NCI-H187 (cell line): ENCODE measurements at places on chromosomes 1 and 21.

- no peak for DNase-seq
Observed at GRCh38 chr1:234427950-234428646, 50.9 kb downstream of the TARBP1 start.

DNA sequence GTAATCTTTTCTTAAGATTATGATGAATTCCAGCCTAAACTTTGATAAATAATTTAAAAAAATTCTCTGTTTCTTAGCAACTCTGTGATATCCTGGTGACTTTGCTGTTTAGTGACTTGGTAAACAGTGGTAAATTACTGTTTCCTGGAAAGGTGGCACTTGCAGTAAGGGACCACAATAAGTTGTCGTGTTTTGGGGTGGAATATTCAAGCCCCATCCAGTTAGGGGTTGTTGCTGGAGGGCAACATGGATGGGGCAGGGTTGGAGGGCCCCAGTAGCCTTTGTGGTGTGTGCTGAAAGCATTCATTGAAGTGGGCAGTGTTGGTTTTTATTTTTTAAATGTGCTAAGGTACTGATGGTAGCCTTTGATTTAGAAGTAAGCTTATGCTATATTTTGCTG is 30.3 kb downstream of the PRDM2 start:
- DNase-seq: no peak

GRCh38 chr1:52288286-52288685 is 77.7 kb downstream of the CC2D1B start:
- no peak for DNase-seq

GRCh38 chr21:28325618-28326017 is 667.1 kb downstream of the LTN1 start:
- DNase-seq: no peak

GRCh38 chr1:90715309-90715708 is 1.8 kb downstream of the BARHL2 start:
- DNase-seq: no peak

DNA sequence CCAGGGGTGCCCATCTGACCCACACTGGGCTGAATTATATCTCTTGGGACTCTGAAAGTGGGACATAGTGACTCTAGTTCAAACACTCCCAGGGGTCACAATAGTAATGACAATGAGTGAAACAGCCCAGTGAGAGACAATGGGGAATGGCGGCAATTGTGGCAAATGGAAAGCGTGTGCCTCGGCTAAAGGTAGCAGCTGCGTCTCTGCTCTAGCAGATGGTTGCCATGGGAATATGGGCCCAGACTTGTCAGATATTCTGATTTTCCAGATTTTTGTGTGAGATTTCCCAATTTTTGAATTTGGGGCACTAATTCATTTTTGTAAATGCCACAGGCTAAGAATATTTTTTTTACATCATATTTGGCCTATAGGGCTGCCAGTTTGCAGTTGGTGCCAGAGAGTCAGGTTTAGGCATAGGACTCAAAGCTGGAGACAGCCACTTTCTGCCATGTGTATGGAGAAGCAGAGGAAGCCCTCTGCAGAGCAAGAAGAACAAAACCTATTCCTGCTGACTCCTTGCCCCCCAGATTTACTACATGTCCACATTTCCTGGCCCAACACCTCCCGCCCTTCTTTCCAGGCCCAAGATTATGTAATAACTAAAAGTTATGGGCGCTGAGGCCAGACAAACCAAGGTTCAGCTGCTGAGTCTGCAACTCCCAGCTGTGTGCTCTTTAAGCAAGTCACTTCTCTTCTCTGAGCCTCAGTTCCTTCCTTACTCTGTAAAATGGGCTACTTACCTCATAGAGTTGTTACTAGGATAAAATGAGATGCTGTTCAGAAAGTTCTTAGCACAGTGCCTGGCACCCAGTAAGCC is 21.6 kb upstream of the PTP4A2 start:
- no peak for DNase-seq

DNA sequence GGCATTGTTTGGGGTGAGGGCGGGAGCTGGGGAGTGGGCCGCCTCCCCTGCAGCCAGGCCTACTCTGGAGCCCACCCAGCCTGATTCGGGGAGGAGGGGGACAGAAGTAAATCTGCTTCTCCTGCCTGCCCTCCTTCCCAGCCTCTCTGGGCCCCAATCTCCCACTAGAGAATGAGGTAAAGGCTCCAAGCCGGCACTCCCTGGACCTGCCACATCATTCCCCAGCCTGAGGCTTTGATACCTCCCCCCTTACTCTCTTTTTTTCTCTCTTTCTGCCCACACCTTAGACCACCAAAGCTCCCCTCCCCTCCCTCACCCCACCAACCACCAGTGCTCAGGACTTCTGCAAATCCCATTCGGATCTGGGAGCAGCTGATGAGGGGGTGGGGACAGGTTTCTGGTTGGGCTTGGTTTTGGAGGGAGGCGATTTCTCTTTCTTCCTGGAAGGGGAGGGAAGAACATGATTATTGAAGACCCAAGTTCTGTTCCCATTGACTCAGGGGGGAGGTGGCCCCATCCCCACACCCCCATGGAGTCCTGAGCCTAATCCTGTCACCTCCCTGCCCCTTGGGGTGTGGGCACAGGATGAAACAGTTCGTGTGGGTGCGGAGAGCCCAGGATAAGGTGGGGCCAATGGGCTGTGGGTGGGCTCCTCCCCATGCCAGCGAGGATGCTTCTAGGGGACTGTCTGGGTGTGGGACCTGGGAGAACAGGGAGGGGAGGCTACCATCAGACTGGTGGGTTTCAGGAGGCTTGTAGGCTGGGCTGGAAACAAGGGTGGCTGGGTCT is 1.3 kb downstream of the MAP7D1 start:
- DNase-seq: no peak

GRCh38 chr1:61487801-61488200 is 237.1 kb downstream of the TM2D1 start:
- DNase-seq: no peak

GRCh38 chr1:31792116-31792515 is 23.7 kb downstream of the SPOCD1 start:
- DNase-seq: no peak

- DNase-seq: no peak
Observed at GRCh38 chr1:47208374-47208850, 18.6 kb upstream of the PDZK1IP1 start.

DNA sequence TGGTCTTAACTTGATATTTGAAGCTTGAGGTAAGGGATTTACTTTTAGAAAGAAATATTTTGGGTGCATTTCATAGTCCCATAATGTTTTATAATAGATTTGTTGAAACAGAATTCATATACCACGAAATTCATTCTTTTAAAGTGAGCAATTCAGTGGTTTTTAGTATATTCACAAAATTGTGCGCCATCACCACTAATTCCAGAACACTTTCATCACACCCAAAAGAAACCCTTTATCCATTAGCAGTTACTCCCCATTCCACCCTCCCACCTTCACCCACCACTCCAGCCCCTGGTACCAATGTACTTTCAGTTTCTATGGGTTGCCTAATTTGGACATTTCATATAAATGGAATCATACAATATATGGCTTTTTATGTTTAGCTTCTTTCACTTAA is 38.9 kb upstream of the DMRTB1 start:
- DNase-seq: no peak

GRCh38 chr1:155649676-155650075 is 38.9 kb downstream of the YY1AP1 start:
- DNase-seq: no peak

DNA sequence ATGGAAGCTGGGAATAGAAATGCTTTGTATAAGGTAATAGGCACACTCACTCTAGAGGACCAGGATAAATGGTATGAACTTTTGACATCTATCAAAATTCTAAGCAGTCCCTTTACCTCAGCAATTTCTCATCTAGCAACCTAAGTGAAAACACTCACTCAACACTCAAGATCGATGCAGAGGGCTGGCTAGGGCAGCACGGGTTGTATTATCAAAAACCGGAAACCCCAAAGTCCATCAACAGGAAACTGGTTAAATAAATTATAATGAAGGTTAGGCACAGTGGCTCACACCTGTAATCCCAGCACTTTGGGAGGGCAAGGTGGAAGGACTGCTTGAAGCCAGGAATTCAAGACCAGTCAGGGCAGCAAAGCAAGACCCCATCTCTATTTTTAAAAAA is 9.4 kb downstream of the USP48 start:
- DNase-seq: no peak

GRCh38 chr1:158310623-158311022 is 20.7 kb downstream of the CD1B start:
- DNase-seq: no peak

DNA sequence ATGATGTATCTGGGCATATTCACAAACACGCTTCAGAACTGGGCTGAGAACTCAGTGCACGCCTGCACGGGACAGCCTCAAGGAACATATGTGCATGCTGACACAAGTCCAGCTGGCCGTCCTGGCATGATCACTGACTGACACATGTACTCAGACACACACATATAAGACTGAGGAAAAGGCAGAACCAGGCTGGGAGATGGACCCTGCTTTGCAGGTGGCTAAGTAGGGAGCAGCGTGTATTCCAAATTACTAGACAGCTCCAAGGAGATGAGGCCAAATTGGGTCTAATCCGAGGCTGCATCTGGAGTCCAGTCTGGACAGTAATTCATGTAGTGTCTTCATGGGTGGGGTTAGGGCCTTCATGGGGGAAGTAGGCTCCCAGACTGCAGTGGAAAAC is 41.4 kb upstream of the GJB5 start:
- DNase-seq: no peak

DNA sequence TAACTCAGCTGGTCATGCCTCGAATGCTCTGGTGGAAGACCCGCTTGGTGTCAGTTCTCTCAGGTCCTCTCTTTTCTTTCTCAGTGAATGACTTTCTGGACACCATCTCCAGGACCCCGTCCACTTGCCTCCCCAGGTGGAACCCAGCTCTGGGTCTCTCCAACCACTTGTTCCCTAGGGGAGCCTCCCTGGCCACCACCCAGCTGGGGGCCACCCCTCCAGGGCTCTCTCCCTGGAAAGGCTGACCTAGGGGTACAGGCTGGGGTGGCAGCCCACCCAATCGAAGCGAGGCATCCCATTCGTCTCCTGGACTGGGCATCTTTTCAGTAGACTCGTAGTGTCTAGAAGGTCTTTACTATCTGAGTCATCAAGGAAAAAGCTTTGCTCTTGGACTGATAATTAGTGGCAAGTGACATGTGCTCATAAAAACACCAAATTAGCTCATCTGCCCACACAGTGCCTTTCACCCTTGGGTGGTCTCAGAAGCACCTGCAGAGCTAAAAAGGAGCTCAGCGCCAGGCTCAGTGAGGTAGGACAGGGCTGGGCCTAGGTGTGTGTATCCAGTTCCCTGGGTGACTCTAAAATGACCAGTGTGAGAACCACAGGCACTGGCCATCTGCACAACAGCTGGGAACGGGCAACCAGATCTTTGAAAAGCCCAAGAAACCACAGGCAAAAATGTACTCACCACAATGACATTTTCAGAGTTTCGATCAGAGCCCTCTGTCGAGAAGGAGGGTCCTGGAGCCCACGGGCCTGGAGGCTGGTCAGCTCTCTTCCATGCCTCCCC is 2.4 kb upstream of the PDXK start:
- DNase-seq: no peak

DNA sequence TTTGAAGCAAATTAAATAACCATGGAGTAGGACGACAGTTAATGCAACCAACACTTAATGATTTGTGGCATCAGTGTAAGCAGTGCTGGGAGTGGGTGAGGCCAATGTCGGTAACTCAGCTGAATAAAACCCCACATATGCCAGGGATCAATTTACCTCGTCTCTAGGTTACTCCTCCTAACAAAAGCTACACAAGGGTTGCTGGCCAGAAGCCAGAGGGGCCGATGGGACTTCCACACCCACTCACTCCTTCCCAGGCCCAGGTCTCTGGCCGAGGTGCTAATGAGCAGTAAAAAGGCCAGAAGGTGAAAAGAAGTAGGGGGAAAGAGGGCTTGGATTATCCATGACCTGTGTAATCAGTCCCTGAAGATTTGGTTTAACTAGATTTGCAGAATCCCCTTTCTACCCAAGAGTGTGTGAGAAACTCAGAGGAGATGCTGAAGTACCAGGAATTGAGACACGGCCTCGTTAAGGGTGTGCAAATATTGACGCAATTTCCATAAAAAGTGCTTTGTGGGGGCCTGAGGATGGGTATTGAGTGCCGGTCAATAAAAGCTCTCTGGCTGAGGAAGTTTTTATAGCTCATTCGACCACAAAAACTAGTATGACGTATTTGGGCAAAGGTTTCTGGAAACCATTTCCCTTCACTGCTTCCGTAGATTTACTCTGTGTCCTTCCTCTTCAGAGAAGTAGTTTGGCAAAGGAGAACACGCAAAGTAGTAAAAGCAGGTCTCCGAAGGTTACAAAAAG is 145.5 kb downstream of the TBX15 start:
- DNase-seq: peak; percentile 41

- no peak for DNase-seq
Observed at GRCh38 chr1:85569737-85570404, 10.7 kb upstream of the CCN1 start.

DNA sequence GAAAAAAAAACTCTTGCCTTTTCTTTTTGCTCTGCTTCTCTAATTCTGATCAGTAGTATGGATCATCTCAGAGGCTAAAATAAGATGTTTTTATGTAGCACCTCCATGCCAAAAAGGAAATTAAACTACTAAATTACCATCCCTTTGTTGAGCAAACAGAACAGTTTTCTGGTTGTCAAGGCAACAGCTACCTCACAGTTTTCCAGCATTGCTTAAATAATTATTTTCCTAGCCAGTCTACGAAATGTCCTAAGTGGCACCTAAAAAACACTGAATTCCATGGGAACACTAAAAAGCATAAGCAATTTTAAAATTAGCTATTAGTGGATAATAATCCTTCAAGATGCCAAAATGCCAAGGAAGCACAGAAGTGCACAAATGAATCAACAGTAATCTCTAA is 61.7 kb downstream of the ARID4B start:
- no peak for DNase-seq

DNA sequence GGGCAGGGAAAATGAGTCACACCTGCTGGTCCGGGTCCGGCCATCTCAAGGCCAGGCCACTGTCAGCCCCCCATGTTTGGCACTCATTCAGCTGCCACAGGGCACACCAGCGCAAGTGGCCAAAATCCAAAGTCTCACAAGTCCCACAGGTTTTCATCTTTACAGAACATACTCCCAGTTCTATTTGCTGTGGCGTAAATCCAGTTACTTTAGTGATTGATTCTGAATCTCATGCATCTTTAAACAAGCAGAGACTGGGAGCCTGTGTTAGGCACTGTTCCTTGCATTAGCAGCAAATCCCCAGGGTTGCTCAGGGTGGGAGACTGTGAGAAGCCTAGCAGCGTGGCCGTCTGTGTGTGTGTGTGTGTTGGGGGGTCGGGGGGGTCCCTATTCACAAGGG is 1.1 kb upstream of the SLC2A5 start:
- no peak for DNase-seq

DNA sequence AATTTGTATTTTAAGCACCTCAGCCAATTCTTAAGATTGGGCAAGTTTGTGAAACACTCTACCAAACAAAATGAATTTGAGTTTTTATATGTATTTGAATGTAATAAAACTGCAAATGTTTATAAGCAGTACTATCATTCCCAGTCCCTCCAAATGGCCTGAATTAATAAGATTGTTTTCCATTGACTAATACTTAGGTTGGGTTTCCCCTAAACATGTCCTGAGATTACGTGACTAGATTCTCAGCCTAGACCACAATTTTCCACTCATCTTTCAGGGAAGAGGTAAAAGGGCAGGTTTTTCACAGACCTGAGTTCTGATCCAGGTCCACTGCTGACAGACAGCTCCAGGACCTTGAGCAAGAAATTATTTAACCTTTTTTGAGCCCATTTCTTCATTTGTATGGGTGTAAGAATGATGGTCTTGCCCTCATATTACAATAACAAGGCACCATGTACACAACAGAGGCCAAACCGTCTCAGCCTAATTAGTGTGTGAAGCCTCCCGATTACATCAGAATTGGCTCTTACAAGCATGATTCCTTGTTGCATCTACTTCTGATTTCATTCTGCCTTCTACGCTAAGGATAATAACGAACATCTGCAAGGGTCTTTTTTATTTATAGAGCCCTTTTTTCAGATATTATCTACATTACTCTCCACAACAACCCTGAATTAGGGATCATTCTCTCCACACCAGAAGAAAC is 51.2 kb downstream of the BEND5 start:
- DNase-seq: no peak
